ENCODE measurements at places on chromosomes 12 and 14. TPM values are rescaled to one million over a fixed set of nuclear protein-coding genes. Genes with fewer than 3 reads are reported as not detected.

GRCh38 chr12:104501660-104502059, 44.9 kb downstream of the CHST11 start:
- no peak for DNase-seq

DNA sequence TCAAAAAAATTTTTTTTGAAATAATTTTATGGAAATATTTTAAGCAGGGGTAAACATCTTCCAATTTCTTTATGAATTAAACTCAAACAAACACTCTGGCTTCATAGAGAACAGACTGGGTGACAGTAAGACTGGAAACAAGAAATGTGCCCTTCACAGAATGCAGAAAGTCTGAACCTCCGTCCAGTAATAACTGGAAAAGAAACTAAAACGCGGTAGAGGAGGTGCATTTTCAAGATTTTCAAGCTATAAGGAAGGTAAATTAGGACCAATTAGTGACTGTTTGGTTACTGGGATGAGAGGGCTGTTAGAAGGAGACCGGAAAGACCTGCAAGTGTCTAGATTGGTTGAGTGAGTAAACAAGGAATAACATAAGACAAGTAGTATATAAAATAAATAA, 245.7 kb downstream of the CEP128 start:
- DNase-seq = no peak

GRCh38 chr12:96769400-96769799, 137.7 kb upstream of the NEDD1 start:
- no peak for DNase-seq

GRCh38 chr12:112422531-112422930, 3.8 kb downstream of the PTPN11 start:
- no peak for DNase-seq

- no peak for DNase-seq
These were observed 115.2 kb upstream of the ARHGAP5 start for GRCh38 chr14:31961896-31962295.

DNA sequence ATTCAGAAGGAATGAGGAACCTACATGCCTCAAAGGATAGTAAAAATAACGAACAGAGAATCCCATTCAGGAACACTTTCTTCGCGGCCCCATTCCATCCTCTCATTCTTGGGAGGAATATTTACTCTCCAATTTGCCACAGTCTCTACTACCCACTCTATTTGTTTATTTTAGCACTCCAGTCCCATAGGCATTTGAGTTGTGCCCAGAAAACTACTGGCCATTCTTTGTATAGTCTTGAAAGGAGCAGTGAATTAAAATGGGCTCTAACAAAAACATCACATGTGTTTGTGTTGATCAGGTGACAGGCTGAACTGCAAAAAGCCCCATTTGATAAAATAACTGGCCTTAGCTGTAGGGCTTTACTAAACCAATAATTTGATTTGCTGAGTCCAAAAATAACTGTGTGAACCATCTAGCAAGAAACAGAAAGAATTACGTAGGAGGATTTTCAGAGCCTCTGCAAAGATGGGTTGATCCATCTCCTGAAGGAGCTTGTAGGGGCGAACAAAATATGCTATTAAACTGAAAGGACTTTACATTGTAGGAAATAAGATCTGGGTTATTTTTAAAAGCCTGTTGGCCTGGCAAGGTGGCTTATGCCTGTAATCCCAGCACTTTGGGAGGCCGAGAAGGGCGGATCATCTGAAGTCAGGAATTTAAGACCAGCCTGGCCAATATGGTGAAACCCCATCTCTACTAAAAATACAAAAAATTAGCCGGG, 142.3 kb upstream of the CPNE8 start:
- no peak for DNase-seq

DNA sequence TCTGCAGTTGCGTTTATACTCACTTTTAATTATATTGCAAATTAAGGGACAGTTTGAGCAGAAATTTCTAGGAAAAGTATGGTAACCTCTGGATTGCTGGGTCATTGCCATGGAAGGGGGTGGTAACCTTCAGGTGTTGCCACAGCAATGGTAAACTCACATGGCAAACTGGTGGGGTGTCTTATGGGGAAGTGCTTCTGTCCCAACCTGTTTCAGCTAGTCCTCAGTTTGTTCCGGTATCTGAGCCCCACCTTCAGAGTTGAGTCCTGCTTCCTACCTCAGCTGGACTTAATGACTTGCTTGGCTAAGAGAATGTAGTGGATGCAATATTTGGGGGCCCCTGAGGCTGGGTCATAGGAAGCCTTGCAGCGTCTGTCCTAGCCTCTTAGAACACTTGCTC, 7.3 kb upstream of the CLMN start:
- DNase-seq = no peak

GRCh38 chr12:103868215-103868614, 27.2 kb upstream of the NT5DC3 start:
- no peak for DNase-seq

DNA sequence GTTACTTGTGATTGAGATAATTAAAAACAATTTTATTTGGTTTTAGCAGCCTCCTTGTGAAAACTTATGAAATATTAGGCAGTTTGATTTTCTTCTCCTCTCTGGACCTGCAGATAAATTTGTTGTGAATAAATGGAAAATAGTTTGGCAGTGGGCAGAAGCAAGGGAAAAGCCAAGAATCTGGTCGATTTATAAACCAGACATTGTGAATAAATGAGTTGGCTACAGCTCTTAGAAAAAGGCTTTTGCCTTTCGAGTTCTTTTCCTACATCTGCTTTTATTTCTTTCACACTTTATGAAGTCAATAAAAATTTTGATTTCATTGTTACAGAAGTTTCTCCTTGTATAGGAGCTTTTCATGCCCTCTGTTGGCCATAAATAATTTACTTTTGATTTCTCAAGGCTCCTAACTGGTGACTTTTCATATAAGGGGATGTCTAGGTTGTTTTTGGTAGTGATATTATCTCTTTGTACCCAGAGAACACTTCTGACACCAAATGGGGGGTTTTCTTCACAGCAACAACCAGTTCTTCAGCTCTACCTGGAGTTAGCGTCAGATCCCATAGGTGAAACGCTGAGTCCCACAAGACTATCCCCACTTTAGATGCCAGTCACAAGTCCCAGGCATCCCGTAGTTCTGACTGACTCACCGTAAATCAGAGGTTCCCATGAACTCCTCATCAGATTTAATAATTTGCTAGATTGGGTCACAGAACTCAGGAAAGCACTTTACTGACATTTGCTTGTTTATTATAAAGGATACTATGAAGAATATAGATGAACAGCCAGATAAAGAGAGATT, 136.5 kb upstream of the DNM1L start:
- DNase-seq = no peak

DNA sequence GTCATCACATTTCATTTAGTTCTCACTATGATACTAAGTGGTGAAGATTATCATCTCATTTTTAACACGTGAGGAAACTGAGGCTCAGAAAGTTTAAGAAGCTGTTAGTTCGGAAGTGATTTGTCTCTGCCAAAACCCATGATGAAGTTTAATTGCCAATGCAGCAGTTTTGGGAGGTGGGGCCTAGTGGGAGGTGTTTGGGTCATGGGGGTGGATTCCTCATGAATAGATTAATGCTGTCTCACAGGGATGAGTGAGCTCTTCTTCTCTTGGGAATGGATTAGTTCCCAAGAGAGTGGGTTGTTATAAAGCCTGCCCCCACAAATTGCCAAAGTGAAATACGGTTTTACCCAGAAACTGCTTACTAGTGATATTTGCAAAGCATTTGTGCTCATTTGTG, 91.5 kb upstream of the IGF1 start:
- no peak for DNase-seq

DNA sequence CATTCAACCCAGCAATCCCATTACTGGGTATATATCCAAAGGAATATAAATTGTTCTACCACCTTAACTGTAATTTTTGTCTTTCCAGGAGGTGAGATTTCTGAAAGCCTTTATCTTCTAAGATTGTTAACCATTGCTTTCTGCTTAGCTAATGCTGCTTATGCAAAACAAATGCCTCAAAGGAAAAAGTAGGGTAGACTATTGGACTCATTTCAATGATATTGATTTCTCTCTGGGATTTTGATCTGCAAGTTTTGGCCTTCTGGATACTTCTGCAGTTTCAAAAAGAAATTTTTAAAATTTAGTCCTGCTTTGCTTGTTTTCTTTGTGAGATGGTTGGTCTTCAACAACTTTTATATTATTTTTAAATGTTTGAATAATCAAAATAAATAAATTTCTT, 108.6 kb downstream of the SLC38A4 start:
- DNase-seq = no peak

- no peak for DNase-seq
These were observed 44.6 kb downstream of the TRAFD1 start for GRCh38 chr12:112169966-112170365.

GRCh38 chr12:43891856-43892574, 56.1 kb downstream of the TMEM117 start:
- DNase-seq = no peak

- DNase-seq = no peak
These were observed 341.1 kb downstream of the BTG1 start for GRCh38 chr12:91804533-91804932.

DNA sequence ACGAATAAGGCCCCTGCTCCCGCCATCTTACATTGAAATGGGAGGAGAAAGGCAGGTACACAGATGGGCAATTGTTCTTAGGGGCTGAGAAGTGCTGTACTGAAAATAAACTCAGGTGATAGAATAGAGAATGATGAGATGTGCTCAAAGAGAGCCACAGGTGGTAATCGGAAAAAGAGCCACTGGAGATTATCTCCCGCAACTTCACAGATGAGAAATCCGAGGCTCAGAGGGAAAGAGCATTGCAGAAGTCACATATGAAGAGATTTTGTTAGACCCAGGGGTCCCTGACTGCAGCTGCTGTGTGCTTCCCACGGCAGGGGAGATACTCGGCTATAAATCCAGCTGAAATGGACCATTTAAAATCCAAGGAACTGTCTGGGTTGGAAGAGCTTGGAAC, 73.7 kb downstream of the PRIMA1 start:
- no peak for DNase-seq

GRCh38 chr14:29822430-29822709, 105.3 kb downstream of the PRKD1 start:
- no peak for DNase-seq

DNA sequence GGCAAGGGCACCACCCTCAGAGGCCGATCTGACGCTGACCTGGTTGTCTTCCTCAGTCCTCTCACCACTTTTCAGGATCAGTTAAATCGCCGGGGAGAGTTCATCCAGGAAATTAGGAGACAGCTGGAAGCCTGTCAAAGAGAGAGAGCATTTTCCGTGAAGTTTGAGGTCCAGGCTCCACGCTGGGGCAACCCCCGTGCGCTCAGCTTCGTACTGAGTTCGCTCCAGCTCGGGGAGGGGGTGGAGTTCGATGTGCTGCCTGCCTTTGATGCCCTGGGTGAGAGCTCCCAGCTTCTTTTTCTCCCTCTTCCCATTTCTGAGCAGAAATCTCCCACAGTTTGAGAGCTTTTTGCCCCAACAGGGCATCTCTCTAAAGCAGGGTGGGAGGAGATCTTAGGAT, 1.8 kb downstream of the OAS1 start:
- DNase-seq = no peak

DNA sequence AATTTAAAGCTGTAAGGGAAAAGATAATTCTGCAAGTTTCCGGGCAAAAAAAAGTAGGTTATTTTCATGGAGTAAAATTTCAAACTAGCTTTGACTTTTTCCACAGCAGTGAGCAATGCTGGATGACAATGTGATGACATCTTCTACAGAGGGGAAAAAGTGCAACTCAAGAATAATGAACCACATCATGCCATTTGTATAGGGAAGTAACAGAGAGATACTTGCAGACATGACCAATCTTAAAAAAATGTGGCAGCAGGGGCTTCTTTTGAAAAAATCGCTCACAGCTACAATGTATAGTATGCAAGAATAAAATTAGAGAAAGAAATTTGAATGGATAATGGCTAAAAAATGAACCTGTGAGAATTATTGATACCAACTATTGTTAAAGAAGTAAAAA, 115.5 kb downstream of the DHRS2 start:
- no peak for DNase-seq

- no peak for DNase-seq
These were observed 139.7 kb downstream of the CNTN1 start for GRCh38 chr12:40831916-40832315.

DNA sequence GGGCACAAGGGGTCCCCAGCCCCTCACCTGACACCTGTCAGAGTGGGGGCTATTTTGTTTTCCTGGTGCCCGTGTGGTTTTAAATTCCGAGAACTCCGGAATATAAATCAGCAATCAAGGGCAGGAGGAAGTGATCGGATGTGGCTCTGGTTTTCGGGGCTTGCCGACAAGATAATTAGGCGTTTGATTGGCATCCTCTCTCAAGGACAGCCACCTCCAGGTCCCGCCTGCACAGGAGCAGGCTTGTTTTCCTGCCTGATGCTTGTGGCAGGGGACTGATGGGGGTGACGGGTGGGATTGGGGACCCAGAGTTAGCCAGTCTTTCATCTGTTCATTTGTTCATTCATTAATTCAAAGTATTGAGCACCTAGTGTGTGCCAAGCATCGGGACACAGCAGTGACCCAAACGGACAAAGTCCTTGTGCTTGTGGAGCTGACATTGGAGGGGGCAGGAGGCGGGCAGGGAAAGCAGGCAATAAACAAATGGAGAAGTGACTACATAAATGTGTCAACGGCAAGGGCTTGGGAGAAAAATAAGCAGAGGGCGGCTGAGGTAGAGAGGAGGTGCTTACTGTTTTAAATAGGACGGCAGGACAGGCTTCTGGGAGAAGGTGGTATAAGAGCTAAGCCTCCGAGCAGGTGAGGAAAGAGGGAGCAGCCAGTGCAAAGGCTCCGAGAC, 166.5 kb downstream of the PHETA1 start:
- no peak for DNase-seq

Gene ASCL1
- total RNA-seq = not detected

Gene SDR9C7
- not detected for total RNA-seq

Gene ZNF891
- total RNA-seq = 3.6 TPM

Gene HCAR1
- not detected for total RNA-seq

Gene LRRK2
- total RNA-seq = 1.2 TPM

Gene TAS2R14
- 2.0 TPM for total RNA-seq

Gene PDZRN4
- not detected for total RNA-seq
